ENCODE measurements at places on chromosomes 7 and 10.

GRCh38 chr10:76946270-76946669, 691.3 kb downstream of the KCNMA1 start:
- DNase-seq, result no peak

DNA sequence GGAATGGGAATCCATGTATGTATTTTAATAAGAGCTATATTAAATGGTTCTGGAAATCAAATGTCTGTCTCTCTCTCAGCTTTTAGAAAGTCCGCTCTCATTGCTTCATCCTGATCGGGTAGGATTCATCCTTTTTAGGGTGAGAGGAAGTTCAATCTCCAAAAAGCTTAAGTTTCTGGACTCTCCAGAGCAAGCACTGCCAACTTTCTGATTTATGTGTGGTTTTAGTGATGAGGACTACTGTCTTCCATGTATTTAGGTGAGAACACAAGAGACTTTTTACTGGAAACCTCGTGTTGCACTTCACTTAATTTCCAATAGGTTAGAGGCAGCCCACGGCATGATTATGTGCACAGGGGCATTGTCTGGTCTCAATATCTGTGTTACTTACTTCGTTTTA, 267.9 kb downstream of the SUGCT start:
- no peak for DNase-seq

DNA sequence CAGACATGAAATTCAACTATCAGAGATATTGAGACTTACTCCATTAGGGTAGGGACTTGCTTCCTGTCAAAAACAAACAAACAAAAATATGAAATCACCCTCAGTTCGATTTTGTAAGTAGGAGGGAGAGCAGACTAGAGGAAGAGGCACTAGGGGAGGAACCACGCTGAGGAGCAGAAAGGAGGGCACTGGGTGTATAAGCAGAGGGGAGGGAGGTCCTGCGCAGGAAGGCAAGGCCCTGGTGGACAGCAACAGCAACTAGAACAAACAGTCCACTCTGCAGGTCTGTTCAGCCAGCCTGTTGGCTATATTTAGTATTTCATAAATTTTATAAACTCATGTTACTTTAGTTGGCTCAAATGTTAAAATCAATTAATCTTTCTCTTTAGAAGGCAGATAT, 937.1 kb upstream of the C7orf33 start:
- DNase-seq, result no peak

GRCh38 chr7:70060298-70061068, 462.2 kb downstream of the AUTS2 start:
- DNase-seq, result no peak

- peak; percentile 82 for DNase-seq
Observed at GRCh38 chr10:69515699-69516259, 57.4 kb downstream of the NEUROG3 start.

GRCh38 chr7:88522771-88523293, 216.1 kb upstream of the STEAP4 start:
- peak; percentile 14 for DNase-seq
